ENCODE measurements at places on chromosomes 16 and 17. TPM values are rescaled to one million over a fixed set of nuclear protein-coding genes. Genes with fewer than 3 reads are reported as not detected.

Gene C1QTNF8
- total RNA-seq: not detected

Gene KRT27
- not detected for total RNA-seq

Gene C17orf113
- 0.70 TPM for total RNA-seq

Gene SERPINF2
- total RNA-seq: 0.87 TPM

Gene TBC1D3
- total RNA-seq: not detected

Gene TEX19
- total RNA-seq: not detected

DNA sequence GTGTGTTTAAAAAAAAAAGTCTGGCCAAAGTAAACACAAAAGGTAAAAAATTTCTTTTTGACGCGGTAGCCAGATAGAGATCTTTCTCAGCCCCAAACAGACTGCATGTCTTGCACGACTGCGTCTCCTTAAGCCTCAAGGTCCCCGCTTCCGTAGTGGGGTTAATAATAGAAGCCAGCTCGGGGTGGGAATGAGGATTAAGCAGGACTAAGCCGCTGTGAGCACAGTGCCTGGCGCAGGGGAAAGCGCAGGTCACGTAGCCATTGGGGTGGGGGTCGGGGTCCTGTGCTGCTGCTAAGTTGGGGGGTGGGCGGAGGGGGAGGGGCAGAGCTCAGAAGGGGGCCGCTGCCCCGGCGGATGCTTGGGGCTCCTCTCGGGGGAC lies 521 bp downstream of the GGA2 start:
- DNase-seq: peak; percentile 31

- DNase-seq: no peak
Measured at GRCh38 chr16:3730161-3731125, 13.1 kb upstream of the TRAP1 start.

GRCh38 chr16:48965386-48965785 lies 316.3 kb downstream of the CBLN1 start:
- no peak for DNase-seq

GRCh38 chr17:8806926-8807550 lies 7.9 kb upstream of the MFSD6L start:
- DNase-seq: no peak

GRCh38 chr16:31221357-31222160 lies 4.6 kb upstream of the PYDC1 start:
- DNase-seq: no peak
